ENCODE measurements at places on chromosomes 13 and 19. TPM values are rescaled to one million over a fixed set of nuclear protein-coding genes. Genes with fewer than 3 reads are reported as not detected.

Gene WASF3
- total RNA-seq = 14.0 TPM

Gene ALG11
- 57.3 TPM for total RNA-seq

Gene C13orf42
- not detected for total RNA-seq

Gene DZIP1
- total RNA-seq = 62.4 TPM

Data from smooth muscle cell of the umbilical artery (primary cell).